Natural killer cell (primary cell): ENCODE measurements at places on chromosomes 2 and 18. TPM values are rescaled to one million over a fixed set of nuclear protein-coding genes. Genes with fewer than 3 reads are reported as not detected.

Gene SLC9A4
- 0.38 TPM for total RNA-seq

Gene CYP26B1
- total RNA-seq = not detected

Gene ABCG8
- total RNA-seq = not detected

- no peaks in the 10 kb centered on the region for H3K4me1 ChIP-seq
- no peaks in the 10 kb centered on the region for H3K36me3 ChIP-seq
- no peaks in the 10 kb centered on the region for H3K27me3 ChIP-seq
Measured at GRCh38 chr2:125095826-125096225, 1070.7 kb downstream of the CNTNAP5 start.

DNA sequence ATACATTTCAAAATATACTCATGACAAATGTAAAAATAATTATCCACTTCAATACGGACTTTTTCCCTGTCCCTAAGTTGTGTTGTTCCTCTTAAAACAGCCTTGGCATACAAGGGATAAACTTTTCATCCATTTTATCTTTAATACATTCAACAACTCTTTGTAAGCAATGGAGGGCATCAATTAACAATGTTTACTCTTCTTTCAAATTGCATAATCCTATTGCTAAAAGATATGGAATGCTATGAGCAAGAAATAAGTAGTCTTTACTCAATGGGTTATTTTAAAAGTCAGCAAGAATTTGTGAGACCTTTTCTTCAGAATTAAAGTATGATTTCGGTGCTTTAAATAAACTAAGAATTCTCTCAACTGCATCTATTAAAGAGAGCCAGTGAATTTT is 41.9 kb downstream of the SCN9A start:
- no peak overlapping the region for H3K4me3 ChIP-seq
- no peaks in the 10 kb centered on the region for H3K4me1 ChIP-seq
- H3K27ac ChIP-seq = no peak overlapping the region
- H3K36me3 ChIP-seq = no peaks in the 10 kb centered on the region

- no peaks in the 10 kb centered on the region for H3K27me3 ChIP-seq
- H3K36me3 ChIP-seq = no peaks in the 10 kb centered on the region
- H3K4me3 ChIP-seq = no peak overlapping the region
- H3K4me1 ChIP-seq = no peaks in the 10 kb centered on the region
- DNase-seq = no peak
Measured at GRCh38 chr2:172215172-172215935, 112.7 kb upstream of the DLX2 start.

DNA sequence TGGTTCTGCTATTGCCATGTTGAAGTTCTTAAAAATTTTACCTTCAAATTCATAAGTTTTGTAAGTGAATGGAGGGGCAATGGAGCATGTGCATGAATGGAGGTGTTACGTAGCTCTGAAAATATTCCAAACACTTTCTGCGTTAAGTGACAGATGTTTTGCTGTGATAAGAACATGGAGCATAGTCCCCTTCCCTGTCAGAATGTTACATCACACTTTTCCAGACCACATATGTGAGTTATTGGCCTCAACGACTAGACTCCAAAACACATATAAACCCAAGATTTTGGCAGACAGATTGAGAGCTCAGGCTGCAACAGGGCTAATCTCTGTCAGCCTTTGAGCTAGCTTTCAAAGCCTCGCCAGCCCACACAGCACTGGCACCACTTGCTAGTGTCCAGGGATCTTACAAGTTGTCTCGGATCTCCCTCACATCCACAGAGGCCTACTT is 27.2 kb upstream of the MFSD6 start:
- no peaks in the 10 kb centered on the region for H3K27me3 ChIP-seq
- no peak overlapping the region for H3K4me3 ChIP-seq
- H3K36me3 ChIP-seq = no peaks in the 10 kb centered on the region
- no peak for DNase-seq
- no peak overlapping the region for H3K27ac ChIP-seq

GRCh38 chr18:35174093-35174731 is 66.6 kb upstream of the ZNF397 start:
- no peak for DNase-seq
- H3K27me3 ChIP-seq = no peaks in the 10 kb centered on the region
- H3K36me3 ChIP-seq = no peaks in the 10 kb centered on the region
- H3K4me3 ChIP-seq = no peak overlapping the region
- no peak overlapping the region for H3K27ac ChIP-seq
- H3K4me1 ChIP-seq = no peaks in the 10 kb centered on the region
